ENCODE measurements at places on chromosomes 1 and 21.

- DNase-seq, result no peak
Observed at GRCh38 chr1:119885903-119886783, 10.2 kb downstream of the ADAM30 start.

DNA sequence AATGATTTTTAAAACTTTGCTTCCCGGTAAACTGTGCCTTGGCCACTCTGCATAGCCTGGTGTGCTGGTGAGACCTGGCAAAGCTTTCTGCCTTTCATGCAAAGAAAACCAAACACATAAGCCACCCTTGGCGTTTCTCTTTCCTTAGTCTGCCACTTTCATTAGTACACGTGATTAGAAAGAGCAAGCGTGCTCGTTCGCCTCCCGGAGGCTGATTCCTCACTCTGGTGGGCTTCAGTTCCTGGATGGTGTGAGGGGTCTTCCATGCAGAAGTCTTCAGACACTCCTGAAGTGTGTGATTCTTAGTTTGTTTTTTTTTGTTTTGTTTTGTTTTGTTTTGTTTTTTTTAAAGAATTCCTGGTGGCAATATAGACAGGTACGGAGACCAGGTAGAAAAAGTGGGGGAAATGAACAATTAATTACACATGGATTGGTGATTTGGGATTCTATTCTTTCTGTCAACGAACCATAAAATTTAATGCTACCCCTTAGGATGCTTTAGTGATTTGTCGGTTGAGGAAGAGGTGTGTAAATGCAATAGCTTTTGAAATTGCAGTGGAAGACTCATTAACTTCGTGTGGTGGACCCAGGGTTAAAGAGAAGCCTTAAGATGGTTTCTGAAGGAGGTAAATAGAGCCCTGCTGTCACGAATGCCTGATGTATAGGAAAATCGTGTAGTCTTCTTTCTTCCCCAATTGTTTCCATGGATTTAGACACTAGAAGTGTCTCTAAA is 2.1 kb downstream of the GALNT2 start:
- DNase-seq, result peak; percentile 45

DNA sequence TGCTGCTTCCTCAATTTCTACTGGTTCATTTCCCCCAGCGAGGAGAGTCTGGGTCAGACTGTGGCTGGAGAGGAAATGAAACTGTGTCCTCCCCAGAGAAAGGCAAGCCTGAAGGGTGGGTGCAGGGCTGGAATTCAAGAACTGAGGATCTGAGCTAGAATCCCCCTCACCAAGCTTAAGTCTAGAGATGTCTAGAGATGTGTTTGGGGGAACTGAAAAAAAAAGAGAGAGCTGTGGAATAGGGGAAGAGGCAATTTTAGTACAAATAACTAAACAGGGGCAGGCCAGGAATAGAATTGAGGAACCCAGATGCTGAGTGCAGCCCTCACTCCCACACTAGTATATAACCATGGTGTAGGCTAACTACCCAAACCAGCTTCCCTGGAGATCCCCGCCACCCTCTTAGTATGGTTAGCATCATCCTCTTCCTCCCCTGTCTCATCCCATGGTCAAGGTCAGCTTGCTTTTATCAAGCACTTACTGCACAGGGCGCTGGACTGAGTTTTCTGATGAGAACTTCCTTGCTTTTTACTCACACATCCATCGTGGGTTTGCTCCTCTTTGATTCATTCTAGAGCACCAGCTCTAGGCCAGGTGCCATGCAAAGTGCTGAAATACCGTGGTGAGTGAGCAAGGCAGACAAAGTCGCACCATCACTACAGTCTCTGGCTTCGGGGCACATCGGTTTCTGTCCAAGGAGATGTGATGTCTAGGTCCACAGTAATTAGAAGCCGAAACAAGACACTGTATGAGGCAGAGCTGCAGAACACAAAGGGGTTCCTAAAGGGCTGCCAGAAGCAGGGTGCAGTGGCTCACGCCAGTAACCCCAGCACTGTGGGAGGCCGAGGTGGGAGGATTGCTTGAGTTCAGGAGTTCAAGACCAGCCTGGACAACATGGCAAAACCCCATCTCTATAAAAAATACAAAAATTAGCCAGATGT is 112.9 kb upstream of the IPO9 start:
- no peak for DNase-seq

- DNase-seq, result no peak
Observed at GRCh38 chr1:57520743-57521515, 97.1 kb upstream of the DAB1 start.

DNA sequence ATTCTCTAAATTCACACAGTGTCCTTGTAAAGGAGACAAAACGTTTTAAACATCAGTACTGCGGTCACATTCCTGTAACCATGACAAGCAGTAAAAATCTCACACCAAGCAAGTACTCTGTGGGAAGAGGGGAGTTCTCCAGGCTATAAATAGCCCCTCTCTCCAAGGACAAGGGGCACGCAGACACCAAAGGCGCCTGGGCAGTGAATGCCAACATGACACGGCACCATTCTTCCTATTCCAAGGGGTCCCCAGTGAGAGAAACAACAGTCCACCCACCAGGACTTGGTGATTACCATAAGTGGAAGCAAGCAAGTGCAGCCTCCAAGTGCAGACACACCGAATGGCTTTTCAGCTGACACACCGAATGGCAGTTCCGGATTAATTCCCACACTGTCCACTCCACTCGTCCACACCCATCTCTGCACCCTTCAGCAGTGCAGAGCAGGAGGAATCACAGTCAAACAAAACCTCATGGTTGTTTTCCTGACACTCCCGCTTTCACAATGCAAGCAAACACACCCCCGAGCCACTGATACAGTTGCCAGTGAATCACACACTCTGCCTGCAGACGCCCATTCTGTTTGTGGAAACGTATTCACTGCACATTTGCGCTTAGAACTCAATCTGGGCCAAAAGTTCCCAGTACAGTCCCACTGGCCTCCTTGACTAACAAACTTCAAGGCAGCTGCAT is 1.8 kb downstream of the PTTG1IP start:
- no peak for DNase-seq

DNA sequence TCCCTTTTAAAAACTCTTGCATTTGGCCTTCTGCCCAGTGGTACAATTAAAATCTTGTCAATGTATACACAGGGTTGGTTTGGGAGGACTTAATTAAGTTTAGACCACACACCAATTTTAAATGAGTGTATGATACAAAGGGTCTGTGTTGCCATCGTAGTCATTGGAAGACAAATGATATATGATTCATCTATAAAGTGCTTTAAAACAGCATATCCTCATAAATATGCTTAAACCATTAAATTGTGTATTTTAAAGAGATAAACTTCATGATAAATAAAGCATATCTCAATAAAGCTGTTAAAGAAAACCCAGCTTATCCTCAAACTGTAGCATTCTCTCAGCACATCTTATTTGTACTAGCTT is 69.5 kb downstream of the LUZP1 start:
- no peak for DNase-seq

DNA sequence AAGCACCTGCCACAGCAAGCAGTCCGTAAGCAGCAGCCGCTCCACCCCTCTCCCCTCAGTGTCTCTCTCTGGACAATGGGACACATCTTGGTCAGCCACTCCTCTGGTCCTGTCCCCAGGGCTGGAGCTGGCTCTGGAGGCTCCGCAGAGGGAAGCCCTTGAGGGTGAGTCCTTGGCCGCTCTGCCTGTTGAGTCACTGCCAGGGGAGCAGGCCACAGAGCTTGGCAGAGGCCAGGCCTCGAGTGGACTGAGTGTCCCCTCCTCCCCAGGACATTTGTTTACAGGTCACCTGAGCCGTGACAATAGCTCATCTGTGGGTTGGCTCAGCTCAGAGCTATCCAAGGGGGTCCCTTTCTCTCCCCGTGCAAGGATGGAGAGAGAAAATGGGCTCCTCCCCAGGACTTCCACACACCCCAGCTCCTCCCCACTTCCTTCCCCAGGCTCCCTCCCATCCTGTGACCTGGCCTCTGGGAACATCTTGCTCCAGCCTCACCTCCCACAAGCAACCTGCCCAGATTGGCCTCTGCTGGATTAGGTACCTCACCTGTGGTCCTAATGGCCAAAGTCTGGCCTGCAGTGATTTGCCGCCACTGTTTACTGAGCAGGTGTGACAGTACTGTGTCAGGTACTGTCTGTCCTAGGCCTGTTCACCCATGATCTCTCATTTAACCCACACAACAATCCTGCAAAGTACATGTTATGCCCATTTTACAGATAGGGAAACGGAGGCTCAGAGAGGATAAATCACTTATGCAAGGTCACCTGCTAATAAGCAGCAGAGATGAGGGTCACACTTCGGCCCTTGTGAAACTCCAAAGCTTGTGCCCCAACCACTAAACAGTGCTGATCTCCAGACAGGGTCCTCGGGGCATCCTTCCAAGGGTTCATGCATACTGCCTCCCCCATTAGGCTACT is 4.8 kb downstream of the FAM131C start:
- DNase-seq, result peak; percentile 7

DNA sequence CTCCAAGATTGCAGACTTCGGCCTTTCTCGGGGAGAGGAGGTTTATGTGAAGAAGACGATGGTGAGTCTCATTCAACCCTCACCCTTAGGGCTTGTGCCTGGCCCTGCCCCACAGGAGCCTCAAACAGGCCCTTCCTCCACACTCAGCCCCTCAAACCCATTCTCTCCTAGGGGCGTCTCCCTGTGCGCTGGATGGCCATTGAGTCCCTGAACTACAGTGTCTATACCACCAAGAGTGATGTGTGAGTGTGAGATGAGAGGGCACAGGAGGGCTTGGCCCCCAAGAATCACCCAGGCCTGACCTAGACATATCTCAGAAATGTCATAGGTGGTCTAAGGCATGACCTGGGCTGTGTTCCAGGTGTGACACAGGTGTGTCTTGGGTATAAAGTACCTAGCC is 18.3 kb upstream of the MPL start:
- no peak for DNase-seq

GRCh38 chr1:115336741-115337140 is 1.3 kb downstream of the NGF start:
- DNase-seq, result no peak

DNA sequence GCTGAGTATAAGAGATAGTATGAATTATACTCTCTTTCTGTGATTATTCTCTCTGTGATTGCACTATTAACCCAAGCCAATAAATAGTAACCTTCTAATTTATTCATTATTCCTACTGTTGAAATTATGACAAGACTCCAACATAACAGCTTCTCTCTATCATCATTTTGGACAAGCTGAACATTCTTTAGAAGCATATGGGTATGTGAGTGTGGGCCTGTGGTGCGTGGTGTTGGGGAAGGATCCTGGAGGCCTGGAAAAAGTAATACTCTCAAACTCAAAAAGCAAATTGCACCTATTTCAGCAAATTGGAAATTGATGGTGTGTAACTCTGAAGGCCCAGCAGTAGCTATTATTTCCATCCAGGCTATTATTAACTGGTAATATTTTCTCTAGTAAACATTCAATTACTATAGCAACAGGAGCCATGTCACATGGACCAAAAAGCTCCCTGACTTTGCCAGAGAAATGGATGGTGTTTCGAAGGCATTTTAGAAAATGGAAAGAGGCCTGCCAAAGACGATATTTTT is 502.8 kb downstream of the LTN1 start:
- no peak for DNase-seq

DNA sequence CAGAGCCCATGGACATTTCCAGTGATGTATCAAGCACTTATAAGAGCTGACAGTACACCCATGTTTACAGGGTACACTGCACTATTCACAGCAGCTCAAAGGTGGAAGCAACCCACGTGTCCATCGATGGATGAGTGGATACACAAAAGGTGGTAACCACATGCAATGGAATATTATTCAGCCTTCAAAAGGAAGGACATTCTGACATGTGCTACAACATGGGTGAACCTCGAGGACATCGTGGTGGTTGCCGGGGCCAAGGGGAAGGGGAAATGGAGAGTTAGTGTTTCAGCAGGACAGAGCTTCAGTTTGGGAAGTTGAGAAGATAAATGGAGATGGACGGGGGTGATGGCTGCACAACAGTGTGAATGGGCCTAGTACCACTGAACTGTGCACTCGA is 9.1 kb downstream of the AGT start:
- no peak for DNase-seq

DNA sequence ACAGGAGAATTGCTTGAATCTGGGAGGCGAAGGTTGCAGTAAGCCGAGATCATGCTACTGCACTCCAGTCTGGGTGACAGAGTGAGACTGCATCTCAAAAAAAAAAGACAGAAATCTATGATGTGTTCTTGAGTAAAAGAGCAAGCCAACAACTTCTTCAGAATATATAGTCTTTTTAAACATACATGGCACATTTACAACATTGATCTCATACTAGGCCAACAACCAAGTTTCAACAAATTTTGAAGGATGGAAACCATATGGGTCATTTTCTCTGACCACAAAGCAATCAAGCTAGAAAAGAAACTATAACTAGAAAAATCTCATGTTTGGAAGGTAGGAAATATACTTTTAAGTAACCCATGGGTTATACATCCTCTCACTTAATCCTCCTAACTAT is 38.3 kb downstream of the PAFAH2 start:
- no peak for DNase-seq

DNA sequence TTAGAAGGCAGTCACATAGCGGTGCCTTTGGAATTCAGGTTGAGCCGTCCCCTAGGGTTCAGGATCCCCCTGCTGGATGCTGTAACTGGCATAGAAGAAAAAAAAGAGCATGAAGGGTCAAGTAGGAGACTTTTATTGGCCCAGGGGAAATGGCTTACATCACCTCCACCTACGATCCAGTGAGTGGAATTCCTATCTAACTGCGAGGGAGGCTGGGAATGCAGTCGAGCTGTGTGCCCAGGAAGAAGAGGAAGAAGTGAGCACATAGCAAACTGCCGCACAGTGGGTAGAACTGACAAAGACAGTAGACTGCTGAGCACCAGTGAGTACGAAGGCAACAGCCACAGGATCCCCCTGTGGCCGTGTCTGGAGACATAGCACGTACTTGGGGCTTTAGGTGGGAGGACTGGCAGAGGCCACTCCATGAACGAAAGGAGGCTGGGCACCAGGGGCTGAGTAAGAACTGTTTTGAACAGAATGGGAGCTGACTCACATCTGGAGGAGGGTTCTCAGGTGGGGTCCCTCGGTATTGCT is 79.2 kb downstream of the RNF220 start:
- no peak for DNase-seq
